ENCODE measurements at places on chromosomes 6 and 20.

DNA sequence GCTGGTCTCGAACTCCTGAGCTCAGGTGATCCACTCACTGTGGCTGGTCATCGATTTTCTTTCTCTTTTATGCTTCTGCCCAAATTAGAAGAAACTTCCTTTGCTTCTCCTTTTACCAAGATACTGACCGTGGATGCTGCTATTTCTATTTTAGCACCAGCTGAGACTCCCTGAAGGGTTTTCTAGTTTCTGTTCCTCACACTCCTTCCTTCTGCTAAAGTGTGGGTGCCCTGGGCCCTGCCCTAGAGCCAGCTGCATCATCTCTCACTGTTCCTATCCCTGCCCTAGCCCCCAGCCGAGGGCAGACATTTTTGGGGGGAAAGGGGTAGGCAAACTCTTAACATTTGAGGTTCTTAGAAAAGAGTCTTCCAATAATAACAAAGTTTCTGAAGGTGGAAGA lies 6.3 kb downstream of the SMOC2 start:
- no peak for DNase-seq

DNA sequence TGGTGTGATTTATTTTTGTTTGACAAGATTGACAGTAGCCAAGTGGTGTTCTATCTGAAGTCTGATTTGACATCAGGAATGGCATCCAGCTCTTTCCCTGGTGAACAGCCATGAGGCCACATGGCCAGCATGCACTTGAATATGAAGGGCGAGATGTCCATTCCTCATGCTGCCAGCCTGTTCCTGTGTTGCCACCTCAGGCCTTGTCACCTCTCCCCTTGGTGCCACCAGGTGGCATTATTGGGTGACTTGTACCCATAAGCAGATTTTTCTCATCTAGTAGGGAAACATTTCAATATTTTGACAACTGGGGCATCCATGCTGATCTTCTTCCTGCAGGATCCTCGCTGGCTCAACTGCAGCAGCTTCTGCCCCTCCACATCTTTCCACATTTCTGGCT lies 199.1 kb downstream of the ERMARD start:
- DNase-seq = no peak

DNA sequence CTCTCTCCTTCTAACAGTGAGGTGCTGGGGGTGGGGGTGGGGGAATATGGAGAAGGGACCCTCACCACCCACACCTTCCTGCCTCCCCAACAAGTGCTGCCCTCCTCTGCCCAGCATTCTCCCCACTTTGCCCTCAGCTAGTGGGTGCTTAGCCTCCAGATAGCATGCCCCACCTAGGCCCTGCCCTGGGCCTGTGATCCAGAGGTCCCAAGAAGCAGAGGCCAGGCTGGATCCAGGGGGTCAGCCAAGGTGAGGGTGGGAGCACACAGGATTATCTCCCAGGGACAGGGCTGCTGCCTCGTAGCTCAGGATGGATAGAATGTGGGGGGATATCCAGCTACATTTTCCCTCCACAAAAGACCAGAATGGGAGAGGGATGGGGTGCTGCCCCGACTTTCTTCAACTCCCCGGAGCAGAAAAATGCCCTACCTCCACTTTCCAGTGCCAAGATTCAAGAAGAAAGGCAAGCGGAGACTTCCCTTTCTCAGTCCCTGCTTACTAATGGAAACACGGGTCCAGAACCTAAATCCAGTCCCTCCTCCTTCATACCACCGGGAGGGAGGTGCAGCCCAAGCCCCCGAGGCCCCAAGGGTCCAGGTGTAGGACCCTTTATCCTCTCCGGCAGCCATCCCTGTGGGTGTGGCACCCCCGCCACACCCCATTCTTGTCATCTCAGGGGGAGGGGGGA lies 987 bp downstream of the ADISSP start:
- DNase-seq = no peak

- DNase-seq = peak; percentile 2
Measured at GRCh38 chr20:12180107-12180661, 262.5 kb downstream of the BTBD3 start.

Data from NCI-H187 treated with DMSO at 0.1 percent for 48 hours (cell line).